Occipital lobe (tissue), 3 donors: ENCODE measurements at places on chromosomes 4 and X.

DNA sequence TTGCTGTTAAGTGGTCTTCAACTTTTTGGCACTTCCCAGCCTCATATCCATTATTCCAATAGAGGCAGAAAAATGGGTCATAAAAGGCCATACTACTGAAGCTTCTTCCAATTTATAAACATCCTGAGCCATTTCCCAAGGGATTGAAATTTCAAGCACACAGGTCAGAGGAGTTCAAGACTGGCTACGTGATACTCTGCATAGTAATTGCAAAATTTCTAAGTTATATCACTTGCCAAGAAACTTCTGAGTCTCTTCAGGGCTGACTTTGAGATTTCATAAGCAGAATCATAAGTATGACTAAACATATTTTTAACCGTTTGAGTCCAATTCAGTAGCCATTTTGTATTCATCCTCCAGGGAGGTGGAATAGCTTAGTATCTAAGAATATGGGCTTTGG lies 75.6 kb upstream of the RXFP1 start:
- DNase-seq: no peak

- DNase-seq: no peak
These were observed 1.4 kb downstream of the IL9R start for GRCh38 chrX:155998761-155999510.

- no peak for DNase-seq
These were observed 70.9 kb downstream of the DDX60 start for GRCh38 chr4:168247603-168248002.

DNA sequence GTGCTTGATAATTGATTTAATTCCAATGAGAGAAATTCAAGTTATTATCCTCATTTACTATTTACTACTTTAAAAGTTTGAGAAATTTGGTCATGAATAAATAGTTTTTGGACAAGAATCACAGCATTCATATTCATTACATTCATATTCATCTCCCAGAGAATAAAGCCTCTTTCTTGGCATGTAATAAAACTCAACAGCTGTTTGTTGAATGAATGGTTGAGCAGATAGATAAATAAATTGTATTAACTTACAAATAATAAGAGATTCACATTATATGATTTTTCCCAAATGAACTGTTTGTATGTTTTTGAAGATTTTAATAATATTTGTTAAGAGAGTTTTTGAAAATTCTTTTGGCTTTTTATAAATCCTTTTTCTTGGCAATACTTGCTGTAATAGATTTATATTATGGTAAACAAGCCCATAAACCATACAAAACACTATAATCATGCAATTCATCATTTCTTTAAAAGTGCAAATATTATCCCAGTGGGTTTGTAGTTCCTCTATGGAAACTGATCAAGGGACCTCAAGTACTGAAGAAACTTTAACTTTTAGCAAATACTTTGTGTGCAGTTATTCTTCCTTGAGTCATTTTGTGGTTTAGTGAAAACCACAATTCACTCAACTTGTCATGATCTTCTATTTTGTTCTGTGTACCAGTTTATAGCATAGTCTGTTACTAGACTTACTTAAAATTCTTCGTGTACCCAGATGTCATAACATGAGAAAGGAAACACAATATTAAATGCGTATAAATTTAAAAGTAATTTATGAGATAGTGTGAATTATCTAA lies 371.8 kb downstream of the ADGRL3 start:
- DNase-seq: no peak

DNA sequence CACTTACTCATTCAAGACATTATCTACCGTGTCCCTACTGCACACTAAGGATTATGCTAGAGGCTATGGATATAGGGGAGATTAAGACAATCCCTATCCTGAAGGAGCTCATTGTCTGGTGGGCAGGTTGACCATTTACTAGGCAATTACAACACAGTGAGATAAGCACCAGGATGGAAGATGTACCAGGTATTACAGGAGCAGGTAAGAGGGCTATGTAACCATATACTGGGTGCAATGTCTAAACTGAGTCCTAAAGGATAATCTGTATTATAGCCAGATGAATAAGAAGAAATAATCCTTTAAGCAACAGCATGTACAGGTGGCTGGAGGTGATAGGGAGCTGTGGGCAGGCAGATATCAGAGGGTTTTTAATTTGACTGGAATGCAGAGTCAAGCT lies 113.3 kb upstream of the TBC1D9 start:
- no peak for DNase-seq

DNA sequence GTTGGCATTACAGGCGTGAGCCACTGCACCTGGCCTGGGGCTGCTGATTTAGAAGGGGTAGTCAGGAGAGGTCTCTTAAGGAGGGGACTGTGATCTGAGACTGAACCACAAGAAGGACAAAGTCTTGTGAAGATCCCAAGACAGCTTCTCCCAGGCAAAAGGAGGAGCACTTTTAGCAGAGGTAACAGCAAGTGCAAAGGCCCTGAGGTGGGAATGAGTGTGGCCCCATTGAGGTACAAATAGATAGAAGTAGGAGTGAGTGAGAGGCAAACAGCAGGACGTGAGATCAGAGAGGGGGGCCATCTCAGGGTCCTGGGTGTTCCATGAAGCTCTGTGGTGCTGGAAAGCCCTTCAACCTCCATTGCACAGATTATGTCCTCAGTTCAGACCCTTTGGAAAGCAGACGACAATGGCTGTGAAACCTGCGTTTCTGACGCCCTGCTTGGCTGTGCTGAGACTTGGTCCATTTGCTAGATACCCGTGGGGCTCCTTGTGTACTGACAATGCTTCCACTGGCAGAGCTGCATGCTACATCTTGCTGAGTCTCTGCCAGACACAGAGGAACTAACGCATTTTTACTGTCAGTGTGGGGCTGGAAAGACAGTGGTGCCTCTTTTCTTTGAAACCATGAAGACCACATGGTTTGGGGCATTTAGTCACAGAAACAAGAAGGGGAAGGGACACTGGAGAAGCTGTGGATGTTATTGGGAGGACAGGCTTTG lies 1.3 kb upstream of the CCKAR start:
- DNase-seq: no peak

DNA sequence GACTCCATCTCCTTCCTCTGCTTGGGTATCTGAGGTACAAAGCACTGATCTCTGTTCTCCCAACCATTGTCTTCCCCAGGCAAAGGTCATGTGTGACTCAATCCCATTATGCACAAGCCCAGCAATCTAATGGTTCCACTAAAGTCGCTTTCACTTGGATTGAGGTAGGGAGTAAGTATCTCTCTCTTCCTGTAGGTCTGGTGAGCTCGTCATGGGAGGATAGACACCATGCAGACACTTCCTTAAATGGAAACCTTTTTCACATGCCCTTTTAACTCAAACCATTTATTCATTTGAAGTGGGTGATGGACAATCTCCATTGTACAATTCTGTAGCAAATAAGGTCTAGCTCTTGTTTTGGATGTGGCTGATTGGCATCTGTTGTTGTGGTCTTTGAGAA lies 245.2 kb upstream of the CLNK start:
- no peak for DNase-seq

DNA sequence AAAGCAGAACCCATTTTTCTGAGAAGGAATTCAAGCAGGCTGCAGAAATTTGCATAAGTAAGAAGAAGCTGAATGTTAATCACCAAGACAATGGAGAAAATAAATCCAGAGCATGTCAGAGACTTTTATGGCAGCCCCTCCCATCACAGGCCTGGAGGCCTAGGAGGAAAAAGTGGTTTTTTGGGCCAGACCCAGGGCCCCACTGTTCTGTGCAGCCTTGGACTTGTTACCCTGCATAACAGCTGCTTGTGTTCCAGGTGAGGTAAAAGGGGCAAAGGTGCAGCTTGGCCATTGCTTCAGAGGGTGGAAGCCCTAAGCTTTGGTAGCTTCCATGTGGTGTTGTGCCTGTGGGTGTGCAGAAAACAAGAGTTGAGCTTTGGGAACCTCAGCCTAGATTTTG lies 1516.2 kb upstream of the PCDH10 start:
- no peak for DNase-seq

- no peak for DNase-seq
These were observed 19.4 kb downstream of the BEND4 start for GRCh38 chr4:42133006-42133405.

DNA sequence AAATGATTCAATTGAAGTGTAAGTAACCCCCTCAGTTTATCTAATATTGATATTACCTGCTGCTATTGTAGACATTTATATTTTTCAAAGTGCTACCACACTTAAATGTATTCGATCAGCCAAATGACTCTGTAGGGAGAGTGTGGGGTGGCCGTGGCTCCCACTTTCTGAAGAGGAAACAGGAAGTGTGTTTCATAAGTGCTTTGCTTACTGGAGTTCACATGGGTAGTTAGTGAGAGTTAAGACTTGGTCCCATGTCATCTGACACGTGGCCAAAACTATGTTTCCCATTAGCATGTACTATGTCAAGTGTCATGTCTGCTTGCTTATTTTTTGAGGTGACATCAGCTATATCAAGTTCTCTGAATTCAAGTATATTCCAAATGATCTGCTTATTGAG lies 308.1 kb upstream of the GATB start:
- no peak for DNase-seq

GRCh38 chrX:22526339-22526738 lies 253.6 kb downstream of the CBLL2 start:
- no peak for DNase-seq

- peak; percentile 6 for DNase-seq
These were observed at the start of gene SMARCA1 for GRCh38 chrX:129523079-129523911. SMARCA1 (minus strand) TSS chrX:129523490; CDS start chrX:129523370, 120 bp downstream.

GRCh38 chr4:32988165-32988811 lies 2268.1 kb downstream of the PCDH7 start:
- no peak for DNase-seq
